ENCODE measurements at places on chromosomes 2 and 18.
A peak's percentile ranks its signal among the peaks of the same experiment; 100 is the strongest.

DNA sequence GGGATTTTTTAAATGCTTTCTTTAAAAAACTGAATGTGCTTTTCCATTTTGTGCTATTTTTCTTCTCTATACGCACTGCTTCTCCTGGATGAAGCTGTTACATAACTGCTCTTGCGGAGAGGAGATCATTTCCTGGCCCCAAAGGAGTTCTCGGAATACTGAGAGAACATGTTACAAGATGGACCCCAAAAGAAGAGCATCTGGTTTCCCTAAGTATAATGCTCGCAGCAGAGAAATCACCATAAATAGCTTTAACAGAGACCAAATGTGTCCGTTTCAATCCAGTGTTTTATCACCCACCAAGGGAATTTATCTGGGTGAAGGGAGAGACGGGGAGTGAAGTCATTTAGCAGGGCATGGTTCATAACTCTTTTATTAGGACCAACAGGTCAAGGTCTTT, 80.1 kb downstream of the RBM43 start:
- peak; percentile 17 for DNase-seq

DNA sequence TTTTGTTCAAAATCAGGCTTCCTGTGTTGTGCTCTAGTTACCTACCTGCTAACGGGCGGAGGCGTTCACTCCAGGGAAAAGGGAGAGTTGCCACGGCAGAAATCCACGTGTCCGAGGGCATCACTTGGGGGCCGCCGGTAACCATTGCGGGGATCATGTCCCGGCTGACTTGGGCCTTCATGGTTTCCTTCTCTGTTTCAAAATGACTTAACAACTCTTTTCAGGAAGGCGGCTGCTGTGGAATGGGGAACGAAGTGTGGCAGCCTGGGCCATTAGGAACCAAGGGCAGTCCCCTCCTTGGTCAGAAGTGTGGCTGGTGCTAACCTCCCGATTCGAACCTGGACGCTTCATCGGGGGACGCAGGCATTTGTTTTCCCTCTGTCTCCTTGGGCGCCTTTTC, 56.8 kb downstream of the INPP5D start:
- DNase-seq, result no peak

DNA sequence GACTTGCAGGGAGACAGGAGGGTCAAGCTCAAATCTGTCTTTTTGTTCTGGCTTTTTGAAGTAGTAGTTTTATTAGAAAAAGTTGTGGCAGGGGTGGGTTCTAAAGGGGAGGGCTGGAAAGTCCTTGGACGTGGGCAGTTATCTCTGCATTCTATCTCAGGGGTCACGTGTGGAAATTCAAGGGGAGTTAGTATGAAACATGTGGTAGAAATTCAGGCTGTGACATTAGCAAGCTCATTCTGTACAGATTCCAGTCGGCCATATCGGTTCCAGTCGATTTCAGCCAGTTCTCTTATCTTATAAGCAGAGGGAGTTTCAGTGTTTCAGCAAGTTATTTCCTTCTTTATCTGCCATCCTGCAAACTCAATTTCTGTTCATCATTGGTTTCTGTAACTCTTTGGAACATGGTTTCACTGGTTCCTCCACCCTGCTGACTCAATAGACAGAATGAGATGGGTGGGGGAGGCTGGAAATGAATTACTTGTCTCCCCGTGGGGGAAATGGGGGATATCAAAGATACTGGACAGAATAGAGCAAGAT, 53.0 kb downstream of the RAB27B start:
- DNase-seq, result no peak

- no peak for DNase-seq
Measured at GRCh38 chr2:19887510-19887909, 14.3 kb downstream of the TTC32 start.
